ENCODE measurements at places on chromosomes 7 and 10.

GRCh38 chr7:341841-342638 is 52.1 kb downstream of the FOXL3 start:
- no peak for DNase-seq

GRCh38 chr10:29438271-29438670 is 149.4 kb downstream of the LYZL1 start:
- no peak for DNase-seq

DNA sequence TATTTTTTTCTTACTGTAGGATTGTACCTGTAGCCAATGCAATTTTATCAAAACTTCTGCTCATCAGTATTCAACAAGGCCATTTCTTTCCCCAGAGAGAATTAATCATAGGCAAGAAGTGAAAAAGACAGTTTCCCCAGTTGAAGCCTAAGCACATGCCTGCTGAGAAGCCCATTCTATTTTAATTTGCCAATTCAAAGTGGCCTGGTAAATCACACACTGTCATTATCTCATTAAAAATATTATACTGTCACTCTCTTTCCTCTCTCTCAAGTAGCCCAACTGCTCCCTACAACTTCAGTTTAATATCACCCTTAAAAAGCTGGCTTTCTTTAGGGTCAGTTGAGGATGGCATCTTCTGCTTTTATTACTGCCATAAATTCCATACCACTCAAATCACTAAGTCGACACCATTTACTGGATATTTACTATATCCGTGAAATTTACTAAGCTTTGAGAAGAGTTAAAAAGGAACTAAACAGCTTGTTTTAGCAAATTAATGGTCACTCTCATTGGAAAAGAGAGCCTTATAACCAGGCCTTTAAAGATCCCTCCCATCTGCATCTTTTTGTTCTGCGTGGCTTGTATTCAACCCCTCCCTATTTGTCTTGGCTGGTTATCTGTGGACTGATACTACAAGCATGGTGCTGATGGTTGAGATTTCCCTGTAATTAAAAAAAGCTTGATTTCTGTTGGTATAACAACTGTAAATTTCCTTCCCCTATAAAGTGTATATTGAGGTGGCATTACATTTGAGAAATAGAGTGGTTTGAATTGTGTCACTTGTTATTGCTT is 30.6 kb downstream of the COL28A1 start:
- no peak for DNase-seq

DNA sequence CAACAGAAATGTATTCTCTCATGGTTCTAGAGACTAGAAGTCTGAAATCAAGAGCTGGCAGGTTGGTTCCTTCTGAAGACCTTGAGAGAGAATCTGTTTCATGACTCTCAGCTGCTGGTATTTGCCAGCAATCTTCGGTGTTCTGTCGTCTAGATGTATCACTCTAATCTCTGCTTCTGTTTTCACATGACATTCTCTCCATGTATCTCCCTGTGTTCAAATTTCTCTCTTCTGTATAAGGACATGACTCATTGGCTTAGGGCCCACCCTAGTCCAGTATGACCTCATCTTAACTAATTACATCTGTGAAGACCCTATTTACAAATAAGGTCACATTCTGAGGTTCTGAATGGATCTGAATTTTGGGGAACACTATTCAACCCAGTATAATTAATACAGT is 82.3 kb downstream of the ANKRD7 start:
- DNase-seq: no peak

- DNase-seq: no peak
These were observed 6.4 kb downstream of the KCNMA1 start for GRCh38 chr10:77631241-77631640.

- no peak for DNase-seq
These were observed 141.5 kb downstream of the LRRN3 start for GRCh38 chr7:111232249-111233084.

- no peak for DNase-seq
These were observed 115.9 kb downstream of the MALRD1 start for GRCh38 chr10:19164461-19164860.

DNA sequence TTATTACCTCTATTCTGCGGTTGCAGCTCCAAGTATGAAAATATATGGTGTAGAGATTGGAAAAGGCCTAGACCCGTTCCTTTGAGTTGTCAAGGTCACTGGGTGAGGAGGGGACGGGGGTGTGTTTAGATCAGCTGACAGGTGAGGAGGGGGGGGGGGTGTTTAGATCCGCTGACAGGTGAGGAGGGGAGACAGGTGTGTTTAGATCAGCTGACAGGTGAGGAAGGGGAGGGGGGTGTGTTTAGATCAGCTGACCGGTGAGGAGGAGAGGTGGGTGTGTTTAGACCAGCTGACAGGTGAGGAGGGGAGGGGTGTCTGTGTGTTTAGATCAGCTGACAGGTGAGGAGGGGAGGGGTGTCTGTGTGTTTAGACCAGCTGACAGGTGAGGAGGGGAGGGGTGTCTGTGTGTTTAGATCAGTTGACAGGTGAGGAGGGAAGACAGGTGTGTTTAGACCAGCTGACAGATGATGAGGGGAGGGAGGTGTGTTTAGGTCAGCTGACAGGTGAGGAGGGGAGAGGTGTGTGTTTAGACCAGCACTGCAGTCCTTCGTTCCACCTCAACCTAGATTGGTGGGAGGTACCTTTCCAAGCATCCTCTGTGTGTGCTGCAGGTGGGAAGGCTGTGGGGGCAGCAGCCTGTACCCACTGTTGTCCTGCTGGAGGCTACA is 655.0 kb upstream of the ADARB2 start:
- no peak for DNase-seq

GRCh38 chr10:26714415-26715136 is 17.1 kb downstream of the PDSS1 start:
- DNase-seq: no peak

DNA sequence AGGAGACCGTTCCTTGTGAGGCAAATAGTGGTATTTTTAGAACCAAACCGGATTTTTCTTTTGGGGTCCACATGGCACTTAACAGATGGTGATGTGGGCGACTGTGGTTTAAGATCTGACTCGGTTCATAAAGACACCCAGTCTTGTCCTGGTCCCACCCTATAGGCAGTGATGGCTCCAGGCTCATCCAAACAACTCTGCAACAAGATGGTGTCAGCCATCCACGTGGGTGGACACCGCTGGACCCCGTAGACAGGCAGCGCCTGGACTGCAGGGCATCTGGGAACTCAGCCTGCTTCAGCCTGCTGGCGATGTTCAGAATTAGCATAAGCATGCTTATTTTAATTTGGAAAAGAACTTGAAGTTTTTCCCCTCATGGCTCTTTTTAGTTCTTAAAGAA is 258.4 kb upstream of the FZD1 start:
- DNase-seq: no peak

GRCh38 chr7:51234139-51234538 is 82.5 kb downstream of the COBL start:
- no peak for DNase-seq

- DNase-seq: no peak
These were observed 116.2 kb upstream of the LAMB4 start for GRCh38 chr7:108246227-108246837.
